ENCODE measurements at places on chromosomes 4 and X. TPM values are rescaled to one million over a fixed set of nuclear protein-coding genes. Genes with fewer than 3 reads are reported as not detected.
A peak's percentile ranks its signal among the peaks of the same experiment; 100 is the strongest.

RCHY1 gene
- 32.6 TPM for total RNA-seq

DNA sequence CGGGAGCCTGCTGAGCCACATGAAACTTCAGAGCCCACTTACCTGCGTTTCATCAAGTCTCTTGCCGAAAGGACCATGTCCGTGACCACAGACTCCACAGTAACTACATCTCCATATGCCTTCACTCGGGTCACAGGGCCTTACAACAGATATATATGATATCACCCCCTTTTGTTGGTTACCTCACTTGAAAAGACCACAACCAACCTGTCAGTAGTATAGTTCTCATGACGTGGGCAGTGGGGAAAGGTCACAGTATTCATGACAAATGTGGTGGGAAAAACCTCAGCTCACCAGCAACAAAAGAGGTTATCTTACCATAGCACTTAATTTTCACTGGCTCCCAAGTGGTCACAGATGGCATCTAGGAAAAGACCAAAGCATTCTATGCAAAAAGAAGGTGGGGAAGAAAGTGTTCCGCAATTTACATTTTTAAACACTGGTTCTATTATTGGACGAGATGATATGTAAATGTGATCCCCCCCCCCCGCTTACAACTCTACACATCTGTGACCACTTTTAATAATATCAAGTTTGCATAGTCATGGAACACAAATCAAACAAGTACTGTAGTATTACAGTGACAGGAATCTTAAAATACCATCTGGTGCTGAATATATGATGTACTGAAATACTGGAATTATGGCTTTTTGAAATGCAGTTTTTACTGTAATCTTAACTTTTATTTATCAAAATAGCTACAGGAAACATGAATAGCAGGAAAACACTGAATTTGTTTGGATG, 129.9 kb downstream of the TET2 start:
- no peak overlapping the region for H3K27ac ChIP-seq
- H3K27me3 ChIP-seq, result no peaks in the 10 kb centered on the region
- no peak overlapping the region for H3K4me3 ChIP-seq

UGT2A3 gene
- total RNA-seq, result not detected

DNA sequence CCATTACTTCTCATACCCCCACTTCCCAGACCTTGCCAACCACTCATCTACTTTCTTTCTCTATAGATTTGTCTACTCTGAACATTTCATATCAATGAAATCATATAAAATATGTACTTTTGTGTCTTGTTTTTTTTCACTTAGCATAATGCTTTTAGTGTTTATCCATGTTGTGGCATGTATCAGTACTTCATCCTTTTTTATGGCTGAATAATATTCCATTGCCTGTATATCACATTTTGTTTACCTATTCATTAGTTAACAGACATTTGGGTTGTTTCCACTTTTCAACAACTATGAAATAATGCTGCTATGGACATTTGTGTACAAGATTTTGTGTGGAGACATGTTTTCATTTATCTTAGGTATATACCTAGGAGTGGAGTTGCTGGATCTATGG, 324.1 kb downstream of the OPHN1 start:
- peaks cover 14% of the 10 kb centered on the region for H3K36me3 ChIP-seq
- no peak for DNase-seq
- H3K4me3 ChIP-seq, result no peak overlapping the region
- H3K27ac ChIP-seq, result no peak overlapping the region

- no peak overlapping the region for H3K27ac ChIP-seq
- DNase-seq, result no peak
- H3K27me3 ChIP-seq, result peaks cover 5% of the 10 kb centered on the region
- peaks cover 3% of the 10 kb centered on the region for H3K36me3 ChIP-seq
Measured at GRCh38 chrX:148813422-148813821, 313.0 kb downstream of the AFF2 start.

PDE6B gene
- total RNA-seq, result 4.1 TPM

DNA sequence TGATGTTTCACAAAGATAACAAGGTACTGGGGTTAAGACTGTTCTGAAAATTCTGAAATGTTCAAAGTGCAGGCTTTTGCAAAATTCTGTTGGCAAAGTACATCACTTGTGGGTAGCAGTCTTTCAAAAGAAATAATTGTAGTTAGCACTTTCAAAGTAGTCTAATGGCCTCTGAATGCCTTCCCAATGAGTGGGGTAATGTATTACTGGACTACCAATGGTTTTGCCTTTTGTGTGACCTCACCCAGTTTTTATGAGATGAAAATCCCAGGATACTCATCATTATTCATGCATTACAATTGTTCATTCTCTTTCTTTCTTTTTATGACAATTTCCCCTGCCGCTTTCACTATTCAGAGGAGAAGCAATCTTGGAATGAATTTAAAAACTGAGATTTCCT, 686.1 kb downstream of the GLUD2 start:
- H3K4me1 ChIP-seq, result no peaks in the 10 kb centered on the region
- H3K36me3 ChIP-seq, result no peaks in the 10 kb centered on the region
- H3K27ac ChIP-seq, result no peak overlapping the region
- H3K27me3 ChIP-seq, result no peaks in the 10 kb centered on the region
- H3K4me3 ChIP-seq, result no peak overlapping the region

- no peak overlapping the region for H3K27ac ChIP-seq
- H3K4me3 ChIP-seq, result no peak overlapping the region
- no peaks in the 10 kb centered on the region for H3K27me3 ChIP-seq
- H3K36me3 ChIP-seq, result no peaks in the 10 kb centered on the region
- no peak for DNase-seq
Measured at GRCh38 chr4:168529257-168529656, 32.4 kb downstream of the PALLD start.

DNA sequence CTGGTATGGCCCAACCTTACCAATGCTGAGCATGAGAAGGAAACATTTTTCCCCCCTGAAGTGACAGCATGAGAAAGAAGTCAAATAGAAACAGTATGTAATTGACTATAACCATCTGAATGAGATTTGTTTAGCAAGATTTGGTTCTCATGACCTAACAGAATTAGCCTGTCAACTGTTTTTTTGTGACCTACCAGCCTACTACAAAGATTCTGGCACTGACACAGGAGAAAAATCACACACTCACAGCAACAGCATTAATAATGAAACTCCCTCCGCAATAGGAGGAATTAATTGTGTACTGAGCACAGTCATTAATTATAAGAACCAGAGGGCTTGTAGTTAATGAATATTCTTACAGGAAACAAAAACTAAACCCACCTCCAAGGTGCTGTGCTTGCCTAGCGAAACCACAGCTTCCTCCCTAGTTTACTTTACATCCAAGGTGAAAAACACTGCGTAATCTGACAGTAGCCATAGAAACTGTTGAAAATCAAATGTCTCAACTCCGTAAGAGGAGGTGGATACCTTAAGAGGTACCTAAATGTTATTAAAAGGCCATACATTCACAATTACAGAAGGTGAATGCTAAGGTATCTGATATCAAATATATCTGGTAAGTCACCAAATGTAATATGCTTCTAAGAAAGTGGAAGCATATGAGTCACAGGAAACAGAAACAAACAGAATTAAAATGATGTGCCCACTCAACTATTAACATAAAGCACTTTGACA, 34.9 kb downstream of the MMRN1 start:
- H3K4me3 ChIP-seq, result no peak overlapping the region
- peaks cover 19% of the 10 kb centered on the region for H3K36me3 ChIP-seq
- H3K4me1 ChIP-seq, result no peaks in the 10 kb centered on the region
- no peak overlapping the region for H3K27ac ChIP-seq
- no peak for DNase-seq
- H3K27me3 ChIP-seq, result no peaks in the 10 kb centered on the region

MED12 gene
- 76.3 TPM for total RNA-seq

RAI2 gene
- 0.77 TPM for total RNA-seq

SPANXC gene
- total RNA-seq, result not detected

DNA sequence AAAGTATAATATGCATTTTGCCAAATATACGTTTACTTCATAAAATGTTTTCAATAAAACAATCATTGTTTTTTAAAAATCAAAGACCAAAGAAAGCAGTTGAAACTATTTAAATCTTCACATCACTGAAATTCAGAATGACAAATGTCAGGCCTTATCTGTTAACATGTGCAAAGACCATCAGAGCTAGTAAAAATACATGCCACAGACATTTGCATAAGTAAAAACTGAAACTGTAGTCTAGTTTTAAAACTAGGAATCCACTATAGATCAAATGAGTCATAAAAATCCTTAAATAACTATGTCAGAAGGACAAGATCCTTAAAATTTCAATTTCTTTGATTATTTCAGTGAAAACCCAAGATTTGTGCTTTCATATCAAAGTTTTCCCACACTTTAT, 24.8 kb downstream of the KLHL15 start:
- no peak overlapping the region for H3K4me3 ChIP-seq
- no peak overlapping the region for H3K27ac ChIP-seq
- no peaks in the 10 kb centered on the region for H3K4me1 ChIP-seq
- H3K27me3 ChIP-seq, result no peaks in the 10 kb centered on the region
- no peak for DNase-seq

- DNase-seq, result no peak
- no peaks in the 10 kb centered on the region for H3K27me3 ChIP-seq
- peaks cover 8% of the 10 kb centered on the region for H3K4me1 ChIP-seq
- H3K27ac ChIP-seq, result no peak overlapping the region
Measured at GRCh38 chrX:115021121-115021520, 3.7 kb upstream of the IL13RA2 start.

GDPD2 gene
- 6.0 TPM for total RNA-seq

GRCh38 chr4:140363558-140363957, 9.9 kb upstream of the SCOC start:
- peaks cover 2% of the 10 kb centered on the region for H3K27me3 ChIP-seq
- H3K4me3 ChIP-seq, result no peak overlapping the region
- H3K4me1 ChIP-seq, result no peaks in the 10 kb centered on the region
- H3K36me3 ChIP-seq, result no peaks in the 10 kb centered on the region

CLOCK gene
- total RNA-seq, result 21.6 TPM

GRCh38 chr4:34271479-34272355, 1972.6 kb downstream of the ARAP2 start:
- H3K27ac ChIP-seq, result no peak overlapping the region
- no peaks in the 10 kb centered on the region for H3K36me3 ChIP-seq
- H3K4me1 ChIP-seq, result no peaks in the 10 kb centered on the region
- DNase-seq, result no peak
- H3K27me3 ChIP-seq, result no peaks in the 10 kb centered on the region

TRIM60 gene
- total RNA-seq, result not detected

DNA sequence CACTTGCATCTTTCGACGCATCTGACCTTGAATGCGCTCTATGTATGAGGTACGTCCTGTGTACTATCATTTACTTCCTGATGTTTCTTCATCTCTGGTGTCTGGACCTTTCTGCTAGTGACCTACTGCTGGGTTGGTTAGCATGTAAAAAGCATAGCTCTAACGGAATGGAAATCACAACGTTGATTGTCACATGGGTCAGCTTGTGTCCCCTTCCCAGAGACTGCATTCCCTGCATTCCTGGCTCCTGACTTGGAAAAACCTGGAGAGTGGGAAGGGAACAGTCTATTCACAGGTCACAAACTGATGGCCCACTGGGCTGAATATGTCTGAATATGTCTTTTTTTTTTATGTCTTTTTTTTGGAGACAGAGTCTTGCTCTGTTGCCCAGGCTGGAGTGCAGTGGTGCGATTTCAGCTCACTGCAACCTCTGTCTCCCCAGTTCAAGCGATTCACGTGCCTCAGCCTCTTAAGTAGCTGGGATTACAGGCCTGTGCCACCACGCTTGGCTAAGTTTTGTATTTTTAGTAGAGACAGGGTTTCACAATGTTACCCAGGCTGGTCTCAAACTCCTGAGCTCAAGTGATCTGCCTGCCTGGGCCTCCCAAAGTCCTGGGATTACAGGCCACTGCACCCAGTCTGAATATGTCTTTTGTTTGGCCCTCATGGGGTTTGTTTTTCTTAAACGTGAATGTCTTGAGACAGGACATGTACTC, 16.3 kb downstream of the LONRF3 start:
- no peak overlapping the region for H3K4me3 ChIP-seq
- peaks cover 3% of the 10 kb centered on the region for H3K27me3 ChIP-seq
- H3K4me1 ChIP-seq, result no peaks in the 10 kb centered on the region
- no peak overlapping the region for H3K27ac ChIP-seq

AR gene
- total RNA-seq, result 7.9 TPM

CCDC160 gene
- total RNA-seq, result 9.1 TPM

S100G gene
- not detected for total RNA-seq

- H3K4me1 ChIP-seq, result peaks cover 16% of the 10 kb centered on the region
- no peak for DNase-seq
- peak overlapping the region; percentile 27 for H3K27ac ChIP-seq
- H3K4me3 ChIP-seq, result no peak overlapping the region
- no peaks in the 10 kb centered on the region for H3K27me3 ChIP-seq
- H3K36me3 ChIP-seq, result peaks cover 25% of the 10 kb centered on the region
Measured at GRCh38 chr4:5782829-5783476, 72.0 kb downstream of the EVC start.

GRCh38 chrX:107047622-107048021, 47.6 kb upstream of the MORC4 start:
- no peak overlapping the region for H3K4me3 ChIP-seq
- no peak for DNase-seq
- H3K4me1 ChIP-seq, result no peaks in the 10 kb centered on the region
- H3K27me3 ChIP-seq, result no peaks in the 10 kb centered on the region
- H3K27ac ChIP-seq, result no peak overlapping the region

CENPVL1 gene
- 1.3 TPM for total RNA-seq

SSX4B gene
- not detected for total RNA-seq

HTR2C gene
- 0.07 TPM for total RNA-seq

SLC10A6 gene
- not detected for total RNA-seq

GRCh38 chrX:103918571-103919269, 43.7 kb upstream of the TMSB15B start:
- H3K4me1 ChIP-seq, result peaks cover 15% of the 10 kb centered on the region
- peak overlapping the region; percentile 91 for H3K27ac ChIP-seq
- peak; percentile 61 for DNase-seq

- H3K4me1 ChIP-seq, result no peaks in the 10 kb centered on the region
- no peaks in the 10 kb centered on the region for H3K27me3 ChIP-seq
- no peak for DNase-seq
- H3K27ac ChIP-seq, result no peak overlapping the region
Measured at GRCh38 chr4:176302283-176303275, 17.2 kb upstream of the SPCS3 start.

SATL1 gene
- total RNA-seq, result 0.18 TPM

DNA sequence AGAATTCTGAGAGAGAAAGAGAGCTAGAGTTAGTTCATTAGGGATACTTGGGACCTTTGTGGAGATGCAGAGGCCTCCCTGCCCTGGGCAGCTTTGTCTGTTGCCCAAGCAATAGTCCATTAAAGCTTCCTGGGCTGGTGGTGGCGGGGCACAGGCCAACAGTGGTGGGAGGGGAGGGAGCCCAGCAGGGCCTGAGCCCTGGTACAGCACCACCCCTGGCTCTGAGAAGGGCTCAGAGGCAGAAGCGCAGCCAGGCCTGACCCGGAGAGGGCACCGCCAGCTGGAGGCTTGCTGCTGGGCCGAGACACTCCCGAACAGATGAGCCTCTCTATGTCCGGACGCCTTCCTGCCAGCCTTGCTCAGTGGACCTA, 65.3 kb downstream of the EFNB1 start:
- peaks cover 35% of the 10 kb centered on the region for H3K4me1 ChIP-seq
- no peaks in the 10 kb centered on the region for H3K27me3 ChIP-seq
- no peak for DNase-seq
- H3K4me3 ChIP-seq, result peak overlapping the region; percentile 24
- no peaks in the 10 kb centered on the region for H3K36me3 ChIP-seq

ADH7 gene
- not detected for total RNA-seq

XAGE2 gene
- not detected for total RNA-seq
